Progenitor cell of endocrine pancreas (in vitro differentiated cells): ENCODE measurements at places on chromosomes 6 and 20.

DNA sequence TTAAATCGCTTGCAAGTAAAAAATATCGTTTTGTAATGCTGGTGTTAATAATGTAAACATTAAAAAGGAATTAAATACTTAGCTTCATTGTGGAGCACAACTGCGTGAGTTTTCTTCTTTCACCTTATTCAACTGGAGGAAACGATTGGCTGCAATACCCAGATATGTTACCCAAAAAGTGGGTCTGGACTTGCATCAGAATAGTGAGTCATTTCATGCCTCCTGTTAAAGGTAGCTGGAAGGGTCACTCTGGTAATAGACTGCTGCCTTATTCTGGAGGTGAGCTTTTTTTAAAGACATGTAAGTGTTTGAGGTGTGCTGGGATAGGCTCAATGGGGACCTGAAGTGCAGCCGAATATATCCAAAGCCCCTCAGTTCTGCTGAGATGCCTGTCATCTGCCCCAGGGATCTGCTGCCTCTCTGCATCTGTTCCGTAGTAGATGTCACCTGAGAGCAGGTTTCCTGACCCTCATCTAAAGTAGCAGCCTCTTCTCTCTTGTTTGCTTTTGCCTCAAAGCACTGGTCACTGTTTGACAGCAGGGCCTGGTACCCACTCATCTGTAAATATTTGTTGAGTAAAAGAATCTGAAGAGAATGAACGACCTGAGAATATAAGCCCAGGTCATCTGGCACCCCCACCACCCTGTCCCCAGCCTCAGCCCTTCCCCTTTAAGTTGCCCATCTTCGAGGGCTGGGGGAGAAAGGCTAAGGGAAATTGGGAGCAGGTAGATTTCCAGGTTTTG is 5.6 kb upstream of the UQCC2 start:
- DNase-seq, result no peak

- DNase-seq, result no peak
Observed at GRCh38 chr20:31919410-31920155, 32.3 kb downstream of the PDRG1 start.

DNA sequence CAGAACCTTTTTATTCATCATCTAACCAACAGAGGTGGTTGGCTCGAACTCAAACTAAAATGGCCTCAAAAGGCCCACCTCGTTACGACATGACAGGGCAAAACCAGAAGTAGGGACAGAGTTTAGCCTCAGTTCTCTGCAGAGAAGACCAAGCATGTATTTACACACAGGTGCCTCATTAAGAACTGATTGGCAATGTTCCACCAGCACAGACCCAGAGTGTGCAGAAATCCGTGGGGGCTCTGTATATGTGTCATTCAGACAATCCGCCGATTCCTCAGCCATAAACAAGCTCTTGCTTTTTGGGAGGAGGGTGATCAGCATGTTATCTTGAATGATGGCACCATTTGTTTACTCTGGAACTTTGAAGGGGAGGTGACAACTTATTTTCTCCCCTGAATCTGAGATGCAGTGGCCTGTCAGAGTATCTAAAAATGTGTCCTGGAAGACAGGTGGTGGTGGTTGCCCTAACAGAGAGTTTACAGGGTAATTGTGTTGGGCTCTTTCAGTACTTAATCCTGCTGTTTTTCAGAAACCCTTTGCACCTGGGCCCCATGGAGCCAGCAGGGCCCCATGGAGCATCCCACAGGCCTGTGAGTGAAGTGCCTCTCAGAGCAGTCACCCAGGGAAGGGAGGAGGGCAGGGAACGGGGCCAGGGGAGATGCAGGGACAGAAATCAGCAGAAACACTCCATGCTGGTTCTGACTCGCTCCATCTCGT is 29.1 kb upstream of the C20orf203 start:
- DNase-seq, result no peak

GRCh38 chr6:36633915-36634314 is 39.8 kb downstream of the SRSF3 start:
- no peak for DNase-seq

GRCh38 chr6:34126419-34126818 is 19.5 kb downstream of the GRM4 start:
- no peak for DNase-seq
